AG04450 (cell line): ENCODE measurements at places on chromosomes 5 and 9.

- DNase-seq: no peak
Observed at GRCh38 chr9:113701774-113702755, 174.0 kb upstream of the ZNF618 start.

- no peak for DNase-seq
Observed at GRCh38 chr9:132020820-132021510, 58.7 kb downstream of the MED27 start.

GRCh38 chr9:28032268-28032590 is 458.9 kb upstream of the C9orf72 start:
- DNase-seq: no peak

- DNase-seq: no peak
Observed at GRCh38 chr5:643811-644271, 31.7 kb downstream of the CEP72 start.

DNA sequence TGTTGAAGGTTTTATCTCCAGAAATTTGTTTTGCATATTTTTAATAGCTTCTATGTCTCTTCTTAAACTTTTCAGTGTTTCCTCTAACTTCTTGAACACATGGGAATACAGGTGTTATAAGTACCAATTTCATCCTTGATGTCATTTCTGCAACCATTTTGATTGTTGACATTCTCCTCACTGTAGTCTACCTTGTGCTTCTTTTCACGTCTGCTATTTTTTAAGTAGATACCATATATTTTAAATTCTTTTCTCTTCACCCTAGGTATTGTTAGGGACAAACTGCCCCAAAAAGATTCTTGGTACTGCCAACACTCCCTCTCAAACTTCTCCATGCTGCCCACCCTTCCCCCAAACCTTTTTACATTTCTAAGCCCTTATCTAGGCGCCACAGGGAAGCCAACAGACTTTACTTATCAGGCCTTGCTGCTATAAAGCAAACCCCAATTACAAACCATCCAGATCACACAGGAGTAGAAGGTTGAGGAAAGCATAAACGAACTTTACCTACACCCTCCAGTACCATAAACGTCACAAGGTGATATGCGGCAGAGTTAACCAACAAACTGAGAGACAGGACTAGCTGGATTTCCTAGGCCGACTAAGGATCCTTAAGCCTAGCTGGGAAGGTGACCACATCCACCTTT is 1165.3 kb downstream of the TAF11L14 start:
- DNase-seq: no peak

DNA sequence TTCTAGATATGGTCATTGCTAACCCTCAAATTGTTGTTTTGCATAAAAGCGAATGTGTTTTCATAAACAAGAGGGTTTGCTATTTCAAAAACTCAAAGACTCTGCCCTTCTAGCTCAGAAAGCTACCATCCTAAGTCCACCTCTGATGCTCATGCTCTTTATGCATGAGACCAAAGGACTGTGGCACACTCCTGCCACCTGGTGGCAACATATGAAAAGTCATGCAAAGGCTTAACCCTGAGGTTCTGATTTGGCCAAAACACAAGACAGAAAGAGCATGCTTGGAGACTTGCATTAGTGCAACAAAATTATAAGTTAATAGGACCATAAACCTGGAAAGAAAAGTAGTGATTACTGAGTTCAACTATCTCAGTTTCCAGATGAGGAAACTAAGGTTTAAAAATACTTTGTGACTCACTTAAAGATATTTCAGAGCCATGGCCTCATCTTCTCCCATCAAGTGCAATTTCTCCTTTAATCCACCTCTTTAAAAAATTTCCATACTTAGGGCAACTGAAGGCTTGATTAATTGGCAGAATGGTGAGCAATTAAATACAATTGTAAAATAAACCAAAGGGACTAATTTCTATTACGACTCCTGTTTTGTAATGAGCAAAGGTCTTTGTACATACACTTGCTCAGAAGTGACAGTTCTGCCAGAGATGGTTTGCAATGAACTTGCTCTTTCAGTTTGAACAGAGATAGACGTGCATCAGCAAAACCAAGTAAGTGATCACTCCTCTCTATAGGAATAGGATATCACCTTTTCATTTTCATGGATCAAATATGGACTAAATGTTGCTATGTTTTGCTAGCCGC is 110.7 kb upstream of the RAD23B start:
- DNase-seq: peak; percentile 65

DNA sequence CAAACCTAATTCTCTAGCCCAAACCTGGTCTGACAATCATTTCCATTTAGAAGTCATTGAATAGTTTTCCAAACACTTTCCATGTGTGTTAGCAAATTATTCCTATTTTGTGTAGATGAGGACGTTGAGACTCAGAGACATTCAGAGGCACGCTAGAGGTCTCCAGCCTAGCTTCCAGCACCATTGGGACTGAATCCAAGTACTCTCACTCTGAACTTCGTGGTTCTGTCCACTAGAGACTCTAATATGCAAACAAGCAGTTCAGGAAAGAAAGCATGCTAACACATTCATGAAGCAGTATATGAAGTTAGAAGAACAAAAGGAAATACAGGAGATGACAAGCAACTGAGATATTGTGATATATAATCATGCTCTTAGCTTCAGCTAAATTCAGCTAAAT is 354.8 kb downstream of the NTRK2 start:
- no peak for DNase-seq

DNA sequence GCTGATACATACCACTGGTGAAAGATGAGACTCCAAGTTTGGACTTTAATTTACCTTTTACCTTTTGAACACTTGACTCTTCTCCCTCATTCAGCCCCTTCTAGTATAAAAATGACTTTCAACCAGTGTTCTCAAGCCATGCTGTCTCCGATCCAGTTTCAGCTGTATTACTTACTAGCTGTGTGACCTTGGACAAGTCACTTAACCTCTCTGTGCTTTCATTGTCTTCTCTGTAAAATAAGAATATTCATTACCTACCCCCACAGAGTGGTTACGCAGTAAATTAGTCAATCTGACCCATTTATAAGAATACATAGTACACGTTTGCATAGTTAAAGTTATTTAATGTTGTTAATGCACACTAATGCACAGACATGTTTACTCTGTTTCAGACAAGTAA is 12.6 kb upstream of the CEMIP2 start:
- no peak for DNase-seq

DNA sequence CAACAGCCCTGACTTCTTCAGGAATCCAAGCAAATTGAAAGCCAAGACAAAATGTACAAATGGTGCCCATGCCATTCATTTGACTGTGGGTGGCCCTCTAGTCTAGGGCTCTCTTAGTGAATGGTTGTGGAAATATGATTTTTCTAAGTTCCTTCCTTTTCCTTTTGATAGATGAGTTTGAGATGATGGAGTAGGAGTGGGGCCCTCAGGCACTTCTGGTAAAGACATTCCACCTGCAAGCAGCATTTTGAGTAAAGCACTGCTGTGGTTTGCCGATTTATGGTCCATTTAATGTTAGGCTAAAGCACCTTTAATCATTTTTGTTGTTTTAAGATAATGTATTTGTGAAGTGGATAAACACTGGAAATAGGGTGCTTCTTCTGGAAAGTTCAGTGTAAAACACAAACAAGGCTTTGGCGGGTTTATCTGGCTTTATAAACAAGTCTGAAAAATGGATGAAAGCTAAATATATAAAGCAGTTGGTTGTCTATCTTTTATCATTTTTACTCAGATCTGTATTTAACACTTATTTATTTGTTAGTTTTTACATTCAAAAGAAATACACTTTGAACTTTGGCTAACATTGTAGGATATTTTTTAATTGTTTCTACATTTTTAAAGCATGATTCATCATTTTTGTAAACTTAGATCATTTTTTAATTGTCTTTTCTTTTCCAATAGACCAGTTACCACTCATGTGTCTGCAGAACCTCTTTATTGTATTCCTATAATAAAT is 213.5 kb downstream of the PJA2 start:
- DNase-seq: no peak

GRCh38 chr9:2809692-2810419 is 34.0 kb downstream of the PUM3 start:
- DNase-seq: peak; percentile 96

DNA sequence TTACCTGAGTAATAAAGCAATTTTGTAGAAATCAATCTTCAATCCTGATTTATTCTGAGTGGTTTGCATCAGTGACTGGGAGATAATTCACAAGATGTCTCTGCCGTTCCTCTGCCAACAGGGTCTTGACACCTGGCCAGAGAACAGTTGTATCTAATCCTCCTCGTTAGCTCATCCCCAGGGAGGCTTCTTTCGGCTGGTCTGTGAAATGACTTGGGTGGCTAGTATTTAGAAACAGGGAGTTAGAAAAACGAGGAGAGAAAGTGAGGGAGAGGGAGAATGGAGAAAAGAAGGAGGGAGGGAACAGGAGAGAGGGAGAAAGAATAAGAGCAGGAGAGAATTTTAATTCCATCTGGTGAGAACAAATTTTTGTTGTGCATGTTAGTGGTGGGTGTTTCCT is 600.2 kb upstream of the TLE4 start:
- no peak for DNase-seq

- no peak for DNase-seq
Observed at GRCh38 chr5:53965459-53965858, 344.9 kb downstream of the ARL15 start.

GRCh38 chr5:113742639-113743038 is 229.1 kb downstream of the YTHDC2 start:
- no peak for DNase-seq

DNA sequence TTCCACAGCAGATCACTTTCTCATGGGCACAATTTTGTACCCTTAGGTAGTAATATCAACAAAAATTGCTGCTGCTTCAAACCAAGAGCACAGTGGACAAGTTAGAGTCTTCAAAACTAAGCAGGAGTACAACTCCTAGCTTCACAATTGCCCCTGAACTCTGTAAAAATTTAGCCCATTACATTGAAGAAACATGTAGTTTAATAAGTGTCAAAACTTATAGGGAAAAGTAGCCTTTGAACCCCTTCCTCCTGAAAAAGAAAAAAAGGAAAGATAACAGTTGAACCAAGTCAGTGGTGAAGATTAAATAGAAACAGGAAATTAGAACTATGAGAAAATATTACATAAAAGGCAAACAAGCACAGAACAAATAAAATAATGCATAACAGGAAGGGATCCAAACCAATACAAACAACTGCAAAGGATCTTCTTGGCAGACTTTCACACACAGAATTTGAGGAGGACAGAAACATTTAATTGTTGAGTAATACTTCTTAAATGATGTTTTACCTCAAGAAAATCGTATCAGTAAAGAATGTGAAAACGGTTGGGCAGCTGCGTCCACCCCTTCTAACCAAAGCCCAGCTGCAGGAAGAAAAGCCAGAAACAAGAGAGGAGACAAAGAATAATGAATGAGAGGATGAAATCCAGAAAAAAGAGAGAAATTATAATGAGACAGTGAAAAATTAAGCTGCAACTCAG is 636.0 kb downstream of the NR2F1-AS1 start:
- DNase-seq: peak; percentile 47

GRCh38 chr5:982377-983237 is 26.0 kb upstream of the NKD2 start:
- DNase-seq: no peak

DNA sequence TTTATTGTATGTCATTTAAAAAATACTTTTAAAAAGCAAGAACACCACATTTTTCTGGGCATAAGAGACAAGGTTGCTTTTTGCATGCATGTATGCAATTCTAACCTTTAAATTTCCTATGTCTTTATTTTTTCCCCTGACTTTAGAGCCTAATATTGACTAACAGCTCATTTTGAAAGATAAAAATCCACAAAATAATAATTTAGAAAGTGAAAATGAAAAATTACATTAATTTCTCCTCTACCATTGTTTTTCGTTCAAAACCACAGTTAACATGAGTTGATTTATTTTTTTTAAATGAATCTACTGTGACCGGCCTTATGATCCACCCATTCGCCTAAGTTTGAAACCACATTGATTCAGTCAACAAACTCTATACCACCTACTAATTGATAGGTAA is 137.5 kb upstream of the CDKN2B start:
- DNase-seq: no peak

GRCh38 chr5:163567811-163568210 is 62.4 kb downstream of the MAT2B start:
- DNase-seq: no peak

DNA sequence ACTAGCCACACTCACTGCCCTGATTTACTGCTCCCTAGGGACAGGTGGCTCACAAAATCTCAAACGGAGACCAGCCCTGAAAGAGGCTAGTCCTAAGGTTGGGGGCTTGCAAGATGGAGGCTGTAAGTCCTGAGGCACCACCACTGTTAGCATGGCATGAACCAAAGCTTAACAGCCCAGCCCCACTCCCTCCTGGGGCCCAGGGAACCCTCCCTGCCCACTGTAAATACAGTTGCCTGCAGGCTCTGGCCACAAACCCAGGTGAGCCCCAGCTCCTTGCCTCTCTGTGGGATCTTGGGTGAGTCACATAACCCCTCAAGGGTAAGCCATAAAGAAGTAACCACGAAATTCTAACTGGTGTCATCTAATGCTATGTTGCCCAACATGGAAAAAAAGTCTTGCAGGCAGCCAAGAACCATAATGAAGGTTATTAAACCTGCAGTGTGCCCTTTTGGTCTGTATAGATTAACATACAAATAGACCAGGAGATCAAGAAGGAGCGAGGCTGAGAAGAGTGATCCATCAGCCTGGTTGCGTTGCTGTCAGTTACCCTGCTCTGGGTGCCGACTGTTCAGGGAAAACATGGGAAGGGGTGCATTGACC is 1.7 kb upstream of the POMT1 start:
- DNase-seq: peak; percentile 32

GRCh38 chr5:64595031-64595855 is 89.4 kb downstream of the RGS7BP start:
- no peak for DNase-seq

- no peak for DNase-seq
Observed at GRCh38 chr5:147809830-147810666, 21.4 kb downstream of the SPINK1 start.

GRCh38 chr9:16591092-16591491 is 279.4 kb downstream of the BNC2 start:
- DNase-seq: no peak

- DNase-seq: no peak
Observed at GRCh38 chr5:149389552-149390495, 10.7 kb upstream of the IL17B start.

DNA sequence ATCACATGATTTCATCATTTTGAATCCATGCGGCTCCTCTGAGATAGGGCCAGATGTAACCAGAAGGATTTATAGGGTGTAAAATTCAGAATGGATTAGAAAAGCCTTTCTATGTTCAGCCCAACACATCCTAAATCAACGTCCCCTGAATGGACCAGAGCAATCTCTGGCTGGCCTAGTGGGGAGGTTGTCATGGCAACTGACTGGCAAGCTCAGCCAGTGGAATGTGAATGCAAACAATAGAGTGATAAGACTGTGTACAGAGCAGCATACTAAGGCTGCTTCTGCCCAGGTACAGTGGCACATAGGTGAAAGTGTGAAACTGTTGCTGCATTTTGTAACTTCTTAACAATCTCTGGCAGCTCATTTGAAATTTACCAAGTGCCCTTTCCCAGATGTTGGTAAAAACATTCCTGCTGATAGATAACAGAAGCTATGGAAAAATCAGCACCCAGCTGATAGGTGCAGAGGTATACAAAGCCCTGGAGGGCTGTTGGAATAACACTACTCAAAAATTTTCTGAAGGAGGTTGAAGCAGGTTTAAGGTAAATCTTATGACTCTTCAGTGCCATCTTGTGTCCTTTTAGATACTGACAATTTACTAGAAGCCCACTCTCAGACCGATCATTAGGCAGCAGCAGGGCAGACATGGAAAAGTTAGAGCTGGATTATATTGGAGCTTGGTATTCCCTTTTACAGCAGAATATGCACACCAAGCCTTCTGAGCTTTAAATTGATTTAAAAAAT is 267.2 kb downstream of the RAB3C start:
- no peak for DNase-seq
